Psoas muscle (tissue), 8 donors: ENCODE measurements at places on chromosomes 7 and 10. TPM values are rescaled to one million over a fixed set of nuclear protein-coding genes. Genes with fewer than 3 reads are reported as not detected.

GRCh38 chr10:64041989-64042490 lies 520.8 kb downstream of the REEP3 start:
- H3K27ac ChIP-seq = no peak overlapping the region
- H3K4me1 ChIP-seq = no peaks in the 10 kb centered on the region
- H3K36me3 ChIP-seq = no peaks in the 10 kb centered on the region
- no peak for DNase-seq

- DNase-seq = no peak
- H3K27me3 ChIP-seq = no peaks in the 10 kb centered on the region
- no peaks in the 10 kb centered on the region for H3K36me3 ChIP-seq
- H3K4me1 ChIP-seq = no peaks in the 10 kb centered on the region
- H3K27ac ChIP-seq = no peak overlapping the region
- no peak overlapping the region for H3K4me3 ChIP-seq
Measured at GRCh38 chr10:46220187-46220586, 66.6 kb upstream of the ANTXRL start.

DNA sequence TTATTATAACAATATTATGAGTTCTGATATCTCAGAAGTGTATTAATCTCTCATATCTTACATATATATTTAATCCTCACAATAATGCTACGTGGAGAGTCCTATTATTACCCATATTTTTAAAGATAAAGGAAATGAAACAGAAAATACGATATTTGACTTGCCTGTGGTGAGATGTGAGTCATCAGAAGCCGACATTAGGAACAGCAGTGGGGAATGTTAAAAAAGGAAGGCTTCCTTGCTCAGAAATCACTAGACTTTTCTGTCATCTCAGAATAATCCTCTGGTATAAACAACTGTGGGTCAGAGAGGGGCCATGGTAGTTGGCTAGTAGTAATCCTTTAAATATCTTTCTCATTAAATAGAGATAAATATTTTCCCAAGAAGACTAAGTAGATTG lies 402.3 kb upstream of the PCDH15 start:
- no peaks in the 10 kb centered on the region for H3K27me3 ChIP-seq
- no peaks in the 10 kb centered on the region for H3K36me3 ChIP-seq
- no peak for DNase-seq
- H3K4me3 ChIP-seq = no peak overlapping the region
- H3K4me1 ChIP-seq = no peaks in the 10 kb centered on the region

Gene AOAH
- 0.83 TPM for total RNA-seq

- no peaks in the 10 kb centered on the region for H3K36me3 ChIP-seq
- no peaks in the 10 kb centered on the region for H3K4me1 ChIP-seq
- H3K27ac ChIP-seq = no peak overlapping the region
- no peak for DNase-seq
Measured at GRCh38 chr7:42876182-42877068, 35.4 kb downstream of the C7orf25 start.

DNA sequence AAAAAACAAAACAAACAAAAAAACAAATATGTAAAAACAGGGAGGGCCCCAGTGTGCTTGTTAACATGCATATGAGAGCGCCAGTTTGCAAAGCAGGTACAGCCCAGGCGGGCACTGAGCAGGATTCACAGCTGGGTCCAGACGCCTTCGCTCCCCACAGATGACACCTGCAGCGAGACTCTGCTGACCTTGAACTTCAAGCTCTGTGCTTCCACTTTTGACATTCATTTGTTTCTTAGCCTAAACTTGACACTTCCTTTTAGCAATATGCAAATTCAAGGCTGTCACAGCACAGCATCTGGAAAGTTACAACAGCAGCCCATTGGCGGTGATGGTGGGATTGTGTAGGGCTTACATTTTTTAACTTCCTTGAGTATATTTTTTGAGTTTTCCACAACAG lies 88.8 kb upstream of the TNS3 start:
- no peaks in the 10 kb centered on the region for H3K27me3 ChIP-seq
- H3K4me1 ChIP-seq = peaks cover 14% of the 10 kb centered on the region
- no peak overlapping the region for H3K4me3 ChIP-seq
- no peaks in the 10 kb centered on the region for H3K36me3 ChIP-seq
- H3K27ac ChIP-seq = no peak overlapping the region
- no peak for DNase-seq

Gene OPN4
- total RNA-seq = 0.17 TPM

DNA sequence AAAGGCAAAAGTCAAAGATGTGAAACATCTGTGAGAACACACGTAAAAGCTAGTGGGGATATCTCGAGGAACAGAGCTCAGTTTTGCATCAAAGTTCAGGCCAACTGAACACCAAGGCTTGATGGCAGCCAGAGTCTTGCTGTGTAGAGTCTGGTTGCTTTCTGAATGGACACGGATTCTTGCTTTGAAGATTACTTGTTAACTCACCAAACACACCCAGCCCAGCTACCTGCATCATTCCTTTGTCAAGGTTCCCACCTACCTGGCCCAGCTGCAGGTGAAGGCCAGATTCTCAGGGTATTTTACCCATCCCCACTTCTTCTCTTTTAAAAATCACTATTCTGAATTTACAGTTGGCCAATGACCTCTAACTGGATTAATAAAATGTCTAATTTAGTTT lies 174.4 kb upstream of the PHYHIPL start:
- H3K27me3 ChIP-seq = no peaks in the 10 kb centered on the region
- no peak overlapping the region for H3K27ac ChIP-seq
- H3K4me1 ChIP-seq = no peaks in the 10 kb centered on the region
- no peaks in the 10 kb centered on the region for H3K36me3 ChIP-seq
- DNase-seq = no peak

DNA sequence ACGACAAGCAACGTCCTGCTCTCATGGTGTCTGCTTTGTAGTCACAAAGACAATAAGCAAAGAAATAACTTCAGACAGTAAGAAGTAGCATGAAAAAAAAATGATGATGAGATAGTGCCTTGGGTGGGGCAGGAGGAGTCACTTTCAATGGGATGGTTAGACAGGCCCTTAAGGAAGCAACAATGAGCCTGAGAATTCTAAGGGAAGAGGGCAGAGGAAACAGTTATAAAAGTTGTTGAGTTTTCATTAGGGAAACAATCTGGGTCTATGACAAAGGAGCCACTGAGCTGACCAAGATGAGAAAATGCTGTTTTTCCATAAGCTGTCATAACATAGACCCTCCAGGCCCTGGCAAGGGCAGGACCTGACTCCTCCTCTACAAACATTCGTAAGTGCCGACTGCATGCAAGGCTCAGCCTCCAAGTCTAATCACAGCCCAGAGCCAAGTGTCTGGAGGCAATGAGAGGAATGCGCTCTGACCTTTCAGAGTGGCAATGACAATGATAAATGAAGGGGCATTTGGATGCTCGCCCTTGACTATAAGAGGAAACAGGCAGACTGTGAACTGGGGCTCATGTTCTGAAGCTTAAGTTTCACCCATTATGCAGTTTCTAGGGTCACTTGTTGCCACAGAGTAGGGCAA lies 43.7 kb downstream of the PPP1R3C start:
- H3K4me1 ChIP-seq = peaks cover 70% of the 10 kb centered on the region
- H3K36me3 ChIP-seq = no peaks in the 10 kb centered on the region
- H3K27ac ChIP-seq = peak overlapping the region; percentile 95
- no peaks in the 10 kb centered on the region for H3K27me3 ChIP-seq
- no peak overlapping the region for H3K4me3 ChIP-seq

DNA sequence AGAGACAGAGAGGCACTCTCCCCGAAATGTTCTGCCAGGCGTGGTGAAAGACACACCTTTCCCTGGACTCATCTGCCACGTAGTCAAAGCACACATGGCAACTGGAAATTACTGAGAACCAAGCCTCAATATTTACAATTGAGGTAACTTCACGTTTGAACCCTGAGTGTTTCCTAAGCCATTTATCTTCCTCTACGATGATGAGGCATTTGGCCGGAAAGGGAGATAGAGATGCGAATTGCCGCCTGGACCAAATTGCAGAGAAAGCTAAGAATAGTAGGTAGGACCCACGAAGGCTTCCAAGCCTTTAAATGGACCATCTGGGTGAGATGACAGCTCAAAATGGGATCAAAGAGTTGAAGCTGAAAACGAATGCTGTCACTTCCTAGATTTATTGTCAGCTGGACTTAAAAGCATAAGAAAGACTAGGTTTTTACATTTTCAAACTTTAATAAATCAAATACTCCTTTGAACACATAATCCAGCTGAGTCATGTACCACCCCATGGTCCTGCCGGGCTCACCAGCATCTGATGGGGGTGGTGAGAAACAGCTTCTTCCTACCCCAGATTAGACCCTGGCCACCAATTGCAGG lies 135.6 kb upstream of the LYZL2 start:
- no peaks in the 10 kb centered on the region for H3K4me1 ChIP-seq
- H3K36me3 ChIP-seq = no peaks in the 10 kb centered on the region
- H3K4me3 ChIP-seq = no peak overlapping the region
- no peaks in the 10 kb centered on the region for H3K27me3 ChIP-seq
- no peak for DNase-seq
- no peak overlapping the region for H3K27ac ChIP-seq

DNA sequence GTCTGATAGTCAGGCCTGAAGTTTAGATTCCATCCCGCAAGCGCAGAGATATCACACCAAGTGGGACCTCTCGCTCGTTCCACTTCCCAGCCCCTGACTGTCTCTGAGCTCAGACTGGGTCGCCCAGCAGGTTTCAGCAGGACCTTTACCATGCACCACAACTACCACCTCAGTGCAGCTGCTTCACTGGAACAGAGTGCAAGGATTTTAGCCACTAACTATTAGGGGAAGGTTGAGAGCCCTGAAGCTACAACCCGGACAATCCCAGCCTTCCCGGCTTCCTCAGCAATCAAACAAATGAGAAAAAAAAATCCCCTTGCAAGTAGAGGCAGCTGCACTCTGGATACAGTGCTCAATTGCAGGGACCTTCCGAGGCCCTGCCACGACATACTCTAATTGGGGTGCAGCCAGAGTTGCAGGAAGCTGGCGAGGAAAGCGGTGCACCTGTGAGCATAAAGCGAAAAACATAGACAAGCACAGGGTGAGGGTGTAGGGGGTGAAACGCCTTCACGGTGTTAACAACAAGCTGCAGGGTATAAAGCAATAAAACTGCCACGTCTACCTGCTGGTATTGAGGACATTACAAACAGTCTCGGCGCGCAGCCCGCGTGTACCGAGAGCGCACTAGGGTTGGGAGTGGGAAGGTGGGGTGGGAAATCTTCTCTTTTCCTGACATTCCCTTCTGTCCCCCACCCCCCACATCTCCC lies 2.6 kb upstream of the DLX6 start:
- peaks cover 13% of the 10 kb centered on the region for H3K4me1 ChIP-seq
- H3K4me3 ChIP-seq = no peak overlapping the region
- no peak for DNase-seq
- peaks cover 60% of the 10 kb centered on the region for H3K27me3 ChIP-seq
- no peak overlapping the region for H3K27ac ChIP-seq
- H3K36me3 ChIP-seq = no peaks in the 10 kb centered on the region

Gene VWDE
- 0.05 TPM for total RNA-seq

Gene VSTM2A
- not detected for total RNA-seq

- H3K4me3 ChIP-seq = no peak overlapping the region
- H3K27ac ChIP-seq = no peak overlapping the region
- no peaks in the 10 kb centered on the region for H3K4me1 ChIP-seq
- no peaks in the 10 kb centered on the region for H3K36me3 ChIP-seq
- no peaks in the 10 kb centered on the region for H3K27me3 ChIP-seq
- DNase-seq = no peak
Measured at GRCh38 chr10:28793482-28793881, 116.2 kb downstream of the BAMBI start.

Gene CTBP2
- 49.8 TPM for total RNA-seq

GRCh38 chr7:75532639-75533038 lies 40.5 kb downstream of the SPDYE5 start:
- peaks cover 17% of the 10 kb centered on the region for H3K4me1 ChIP-seq
- H3K4me3 ChIP-seq = no peak overlapping the region
- H3K36me3 ChIP-seq = no peaks in the 10 kb centered on the region
- DNase-seq = no peak
- H3K27ac ChIP-seq = no peak overlapping the region

Gene CALHM1
- not detected for total RNA-seq

DNA sequence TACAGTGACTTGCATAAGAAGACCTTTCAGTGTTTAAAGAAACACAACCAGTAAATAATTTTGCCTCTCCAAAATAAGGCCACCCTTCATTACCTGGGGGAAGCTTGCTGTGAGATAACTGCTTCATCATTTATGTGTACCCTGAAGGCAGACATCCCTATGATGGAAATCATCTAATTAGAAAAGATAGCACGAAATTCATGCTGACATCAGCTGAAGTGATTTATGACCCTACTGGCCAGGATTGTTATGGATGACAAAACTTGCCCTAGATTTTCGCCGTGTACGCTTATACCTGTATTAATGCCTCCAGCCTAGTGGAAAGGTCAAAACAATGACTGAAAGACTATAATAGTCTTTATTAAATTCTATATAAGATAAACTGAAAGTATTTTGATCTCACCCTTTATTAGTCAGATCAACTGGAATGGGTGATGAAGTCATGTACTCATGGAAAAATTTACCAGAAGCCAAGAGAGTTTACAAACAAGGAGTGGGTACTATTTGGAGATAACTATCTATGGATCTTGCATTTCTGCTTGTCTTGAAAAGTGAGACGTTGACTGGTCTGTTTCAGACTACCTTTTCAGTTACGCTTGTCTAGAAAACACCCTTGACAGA lies 114.2 kb downstream of the PPP1R3A start:
- H3K36me3 ChIP-seq = no peaks in the 10 kb centered on the region
- no peak overlapping the region for H3K27ac ChIP-seq
- DNase-seq = no peak

- H3K27me3 ChIP-seq = no peaks in the 10 kb centered on the region
- no peaks in the 10 kb centered on the region for H3K36me3 ChIP-seq
- peak overlapping the region; percentile 65 for H3K27ac ChIP-seq
- peak overlapping the region; percentile 60 for H3K4me3 ChIP-seq
Measured at GRCh38 chr7:22725585-22725984, 1.4 kb upstream of the IL6 start.
